GM04504 (cell line): ENCODE measurements at places on chromosomes 5 and 9.

GRCh38 chr5:124398460-124398859, 348.0 kb downstream of the ZNF608 start:
- no peak for DNase-seq

- DNase-seq: no peak
Measured at GRCh38 chr5:124923131-124923530, 176.7 kb upstream of the ZNF608 start.

GRCh38 chr5:123037104-123037418, 536 bp upstream of the PPIC start:
- DNase-seq: no peak

GRCh38 chr5:81506378-81506777, 112.4 kb upstream of the ACOT12 start:
- no peak for DNase-seq

DNA sequence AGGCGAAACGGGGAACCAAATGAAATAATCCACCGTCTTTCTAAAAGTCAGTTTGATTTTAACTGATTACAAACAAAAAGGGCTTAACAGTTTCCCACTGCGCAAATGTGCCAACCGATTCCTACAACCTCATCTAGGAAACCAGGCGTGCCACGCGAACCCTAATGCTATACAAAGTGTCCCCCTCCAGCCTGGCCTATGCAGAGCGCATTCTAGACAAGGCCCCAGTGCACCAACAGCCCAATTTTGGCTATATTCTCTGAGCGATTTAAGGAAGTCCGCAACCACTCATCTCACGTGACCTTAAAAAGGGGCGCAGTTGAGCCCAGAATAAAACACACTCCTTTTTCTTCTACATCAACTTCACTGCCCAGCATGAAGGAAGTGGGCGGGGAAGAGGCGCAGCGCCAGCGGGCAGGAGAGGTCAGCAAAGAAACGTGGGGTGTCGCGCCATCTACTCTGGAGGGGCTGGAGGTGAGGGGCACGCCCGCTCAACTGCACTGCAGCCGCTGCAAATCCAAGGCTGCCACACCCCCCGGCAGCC, 779 bp downstream of the FAM13B start:
- no peak for DNase-seq

DNA sequence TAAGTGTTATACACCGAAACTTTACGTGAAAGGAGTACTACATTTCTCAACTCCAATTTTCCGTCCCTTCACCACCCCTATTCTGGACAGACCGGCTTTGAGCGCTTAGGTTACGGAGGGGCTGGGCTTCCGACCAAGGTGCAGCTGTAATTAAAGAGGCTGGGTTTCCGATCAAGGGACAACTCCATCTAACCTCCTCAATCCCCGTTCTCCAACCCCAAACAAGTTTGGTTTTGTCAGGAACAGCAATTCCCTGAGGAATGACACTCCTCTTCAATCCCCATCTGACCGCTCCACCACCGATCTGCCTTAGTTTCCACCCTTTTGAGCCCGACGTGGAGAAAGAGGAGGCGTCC, 577 bp downstream of the TUT7 start:
- DNase-seq: no peak

DNA sequence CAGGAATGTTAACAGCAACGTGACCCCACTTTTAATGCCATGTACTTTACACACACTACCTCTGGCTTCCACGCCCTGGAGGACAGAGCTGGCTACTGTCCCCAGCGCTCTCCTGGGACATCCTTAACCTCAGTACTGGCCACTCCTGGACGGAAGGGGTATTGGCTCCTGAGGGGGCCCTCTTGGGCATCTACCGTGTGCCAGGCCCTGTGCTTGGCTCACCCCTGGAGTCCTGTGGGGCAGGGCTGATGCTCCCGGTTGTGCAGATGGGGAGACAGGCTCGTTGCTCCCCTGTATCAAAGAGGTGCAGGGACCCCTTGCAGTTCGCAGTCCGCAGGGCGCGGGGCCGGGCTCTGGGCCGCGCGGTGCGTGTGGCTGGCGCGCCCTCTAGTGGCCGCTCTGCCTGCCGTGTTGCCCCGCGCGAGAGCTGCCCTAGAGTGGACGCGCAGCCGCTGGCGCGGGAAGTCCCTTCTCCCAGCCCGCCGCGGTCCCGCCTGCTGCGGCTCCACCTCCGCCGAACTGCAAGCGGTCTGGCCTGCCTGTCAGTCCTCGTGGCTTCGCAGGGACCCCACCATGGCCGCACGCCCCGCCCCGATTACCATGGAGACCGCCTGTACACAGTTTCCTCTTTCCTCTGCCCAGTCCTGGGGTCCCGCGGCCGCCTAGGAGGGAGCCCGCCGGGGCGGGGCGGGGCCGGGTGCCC, at the start of gene WDR38:
WDR38 (plus strand) TSS at position 632 of the 703 bp plus-strand sequence. CDS start 72 bp downstream, outside the sequence.
- no peak for DNase-seq

GRCh38 chr9:129270205-129270604, 92.1 kb upstream of the IER5L start:
- DNase-seq: no peak

DNA sequence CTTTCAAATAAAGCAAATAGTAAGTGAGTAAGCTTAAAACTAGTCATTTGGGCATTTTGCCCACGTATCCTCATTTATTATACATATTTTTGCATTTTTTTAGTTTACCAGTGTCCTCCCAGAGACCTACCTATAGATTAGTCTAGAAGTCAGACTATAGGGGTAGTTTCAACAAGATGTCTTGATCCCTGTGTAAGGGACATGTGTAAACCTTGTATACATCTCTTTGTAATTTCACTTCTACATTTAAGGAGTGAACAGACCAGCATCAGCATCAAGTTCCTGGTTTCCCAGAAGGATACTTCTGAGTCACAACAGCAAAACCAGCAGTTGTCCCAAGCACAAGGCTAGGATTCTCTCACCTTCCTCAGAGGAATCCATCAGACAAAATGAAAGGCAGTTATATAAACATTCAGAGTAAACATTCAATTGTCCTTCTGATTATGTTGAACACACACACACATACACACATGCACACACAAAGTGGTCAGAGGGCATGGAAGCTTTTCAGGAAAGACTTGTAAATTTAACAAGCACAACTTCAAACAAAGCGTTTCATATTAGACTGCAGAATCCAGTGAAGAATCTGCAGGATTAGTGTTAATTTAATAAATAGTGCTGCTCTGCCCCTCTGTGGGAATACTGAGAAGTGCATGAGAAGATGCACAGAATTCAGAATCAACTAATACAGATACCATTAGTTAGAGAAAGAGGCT, 55.4 kb downstream of the HINT1 start:
- peak; percentile 13 for DNase-seq

DNA sequence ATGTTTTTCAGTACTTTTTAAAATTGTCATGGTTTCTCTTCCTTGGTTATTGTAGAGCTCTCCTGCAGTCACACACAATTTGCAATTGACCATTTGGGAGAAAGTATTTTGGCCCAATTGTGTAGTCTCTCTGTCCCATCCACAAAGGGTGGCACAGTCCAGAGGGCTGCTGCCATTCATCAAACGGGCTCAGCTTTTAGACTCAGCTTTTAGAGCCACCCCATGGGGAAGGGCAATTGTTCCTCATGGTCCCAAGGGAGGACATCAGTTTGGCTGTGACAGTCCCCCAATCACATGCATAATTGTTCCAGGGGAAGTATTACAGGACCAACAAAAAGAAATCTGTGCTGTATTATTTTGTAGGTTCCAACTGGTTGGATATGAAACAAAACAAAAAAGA, 207.6 kb downstream of the ZNF462 start:
- DNase-seq: no peak

DNA sequence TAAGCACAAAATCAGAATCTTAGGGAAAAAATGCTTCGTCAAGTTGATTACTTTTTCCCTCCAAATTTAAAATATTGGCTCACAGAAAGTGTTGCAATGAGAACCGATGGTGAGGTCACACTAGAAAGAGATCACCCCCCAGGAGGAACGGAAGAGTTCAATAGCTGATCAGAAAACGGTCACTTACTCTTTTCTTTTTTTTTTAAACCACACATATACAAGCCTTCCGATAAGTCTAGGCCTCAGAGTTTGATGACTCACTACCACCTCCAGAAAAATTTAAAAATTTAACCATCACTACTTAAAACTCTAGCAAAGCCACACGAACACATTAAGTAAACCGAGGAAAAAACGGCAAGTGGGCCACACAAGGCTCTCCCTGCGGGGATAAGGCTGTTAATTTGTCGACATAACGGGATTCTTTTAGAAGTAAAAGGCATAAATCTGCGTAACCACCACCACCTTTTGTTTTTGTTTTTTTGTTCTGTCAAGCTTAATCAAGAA, 1.2 kb downstream of the SURF4 start:
- no peak for DNase-seq

DNA sequence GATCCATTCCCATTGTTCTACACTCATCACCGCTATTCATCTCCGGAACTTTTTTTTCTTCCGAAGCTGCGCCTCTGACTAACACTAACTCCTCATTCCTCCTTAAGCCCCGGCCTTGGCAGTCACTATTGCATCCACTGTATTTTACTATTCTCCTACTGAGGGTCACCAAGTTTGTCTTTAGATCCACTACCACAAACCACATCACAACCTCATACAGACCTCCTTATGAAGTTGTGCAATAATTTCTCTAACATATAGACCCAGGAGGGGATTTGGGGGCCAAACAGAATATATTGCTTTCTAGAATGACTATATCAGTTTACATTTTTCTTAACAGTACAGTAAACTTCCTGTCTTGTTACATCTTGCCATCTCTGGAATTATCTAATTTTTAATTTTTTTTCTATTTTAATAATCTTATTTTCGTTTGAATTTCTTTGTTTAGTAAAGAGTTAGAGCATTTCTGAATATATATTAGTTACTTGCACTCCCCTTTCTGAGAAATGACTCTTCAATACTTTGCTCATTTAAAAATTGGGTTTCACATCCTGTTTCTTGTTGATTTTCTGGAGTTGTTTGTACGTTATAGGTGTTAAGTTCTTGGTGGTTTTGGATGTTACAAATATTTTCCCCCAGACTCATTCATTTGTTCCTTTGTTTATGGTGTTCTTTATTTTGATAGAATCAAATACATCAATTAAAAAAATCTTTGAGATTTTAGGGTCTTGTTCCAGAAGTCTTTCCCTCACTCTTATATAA, 37.1 kb downstream of the DMRT2 start:
- DNase-seq: no peak

GRCh38 chr5:936149-937144, 43.8 kb downstream of the TRIP13 start:
- no peak for DNase-seq

- DNase-seq: no peak
Measured at GRCh38 chr9:7094052-7094451, 336.3 kb downstream of the KDM4C start.

DNA sequence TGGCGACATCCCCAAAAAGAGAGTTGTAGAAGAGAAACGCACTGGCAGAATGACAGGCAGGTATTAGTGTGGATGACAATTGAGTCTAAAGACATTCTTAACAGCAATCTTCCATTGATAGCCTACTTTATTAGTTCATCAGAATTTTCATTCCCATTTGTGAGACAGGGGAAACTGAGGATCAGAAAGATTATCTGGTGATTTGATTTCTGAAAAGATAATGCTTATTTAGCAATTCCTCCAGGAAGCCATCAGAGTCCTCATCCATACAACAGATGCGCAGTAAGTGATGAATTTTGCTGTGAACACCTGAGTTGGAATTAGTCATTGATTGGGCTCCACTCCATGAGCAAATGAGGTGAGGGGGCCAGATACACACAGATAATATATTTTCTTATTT, 57.3 kb upstream of the ANKRD33B start:
- DNase-seq: no peak

GRCh38 chr9:111805830-111806241, 11.1 kb upstream of the SHOC1 start:
- DNase-seq: peak; percentile 17

- peak; percentile 51 for DNase-seq
Measured at GRCh38 chr5:151298063-151298855, 5.3 kb downstream of the SLC36A3 start.

GRCh38 chr9:2072752-2073405, 57.7 kb downstream of the SMARCA2 start:
- DNase-seq: no peak

DNA sequence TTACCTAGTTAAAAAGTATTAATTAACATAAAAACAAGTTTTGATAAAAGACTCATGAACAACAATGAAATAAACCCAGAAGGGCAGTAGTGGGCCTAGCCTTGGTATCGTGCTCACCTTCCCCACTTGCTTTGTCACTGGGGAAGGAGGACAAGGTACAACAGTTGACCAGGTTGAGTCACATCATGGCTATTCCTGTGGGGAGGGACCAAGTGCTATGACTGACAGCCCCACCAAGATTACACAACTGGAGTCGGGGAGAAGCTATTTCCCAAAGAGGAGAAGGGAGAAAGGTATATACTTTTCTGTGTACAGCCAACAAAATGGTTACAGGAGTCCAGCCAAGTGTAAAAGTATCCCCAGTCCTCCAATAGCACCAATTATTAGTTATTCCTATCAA, 251.3 kb upstream of the RFX3 start:
- DNase-seq: no peak

DNA sequence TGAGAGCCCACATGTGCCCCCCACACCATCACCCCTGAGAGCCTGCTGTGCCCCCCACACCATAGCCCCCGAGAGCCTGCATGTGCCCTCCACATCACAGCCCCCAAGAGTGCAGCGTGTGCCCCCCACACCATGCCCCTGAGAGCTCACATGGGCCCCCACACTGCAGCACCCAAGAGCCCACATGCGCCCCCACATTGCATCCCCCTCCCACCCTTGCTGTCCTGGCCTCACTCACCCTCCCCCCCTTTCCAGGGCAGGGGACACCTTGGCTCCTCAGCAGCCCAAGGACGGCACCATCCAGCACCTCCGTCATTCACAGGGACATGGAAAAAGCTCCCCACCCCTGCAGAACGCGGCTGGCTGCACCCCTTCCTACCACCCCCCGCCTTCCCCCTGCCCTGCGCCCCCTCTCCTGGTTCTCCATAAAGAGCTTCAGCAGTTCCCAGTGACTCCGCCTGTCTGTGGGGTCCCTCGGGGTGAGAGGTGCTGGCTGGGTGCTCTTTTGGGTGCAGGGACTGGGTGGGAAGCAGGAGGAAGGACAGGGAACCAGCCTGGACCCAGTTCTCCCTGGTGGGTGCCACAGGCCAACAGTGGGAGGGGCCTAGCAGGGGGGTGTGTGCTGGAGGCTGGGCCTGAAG, 5.0 kb downstream of the LCN1 start:
- DNase-seq: no peak

GRCh38 chr9:76394195-76394959, at the start of gene RFK:
TSS of gene RFK (minus strand) at chr9:76394426. CDS start at chr9:76394171, 255 bp downstream.
- peak; percentile 84 for DNase-seq

- no peak for DNase-seq
Measured at GRCh38 chr9:3491450-3491849, 34.4 kb downstream of the RFX3 start.
